ENCODE measurements at places on chromosomes 4 and X.

DNA sequence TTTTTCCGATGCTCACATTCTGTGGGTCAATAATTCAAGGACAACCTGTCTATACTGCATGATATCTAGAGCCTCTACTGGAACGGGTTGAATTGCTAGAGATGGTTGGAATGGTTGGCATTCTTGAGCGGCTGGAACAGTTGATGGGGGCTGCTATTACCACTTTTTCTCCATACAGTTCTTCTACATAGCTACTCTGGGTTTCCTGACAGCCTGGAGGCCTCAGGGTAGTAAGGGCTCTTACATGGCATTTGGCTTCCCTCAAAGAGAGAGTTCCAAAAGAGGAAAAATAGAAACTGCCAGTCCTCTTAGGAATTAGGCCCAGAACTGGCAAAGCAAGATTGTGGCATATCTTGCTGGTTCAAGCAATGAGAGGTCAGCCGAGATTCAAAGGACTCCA lies 53.1 kb downstream of the NAA11 start:
- no peak for DNase-seq

GRCh38 chr4:9997886-9998285 lies 23.4 kb downstream of the SLC2A9 start:
- no peak for DNase-seq

DNA sequence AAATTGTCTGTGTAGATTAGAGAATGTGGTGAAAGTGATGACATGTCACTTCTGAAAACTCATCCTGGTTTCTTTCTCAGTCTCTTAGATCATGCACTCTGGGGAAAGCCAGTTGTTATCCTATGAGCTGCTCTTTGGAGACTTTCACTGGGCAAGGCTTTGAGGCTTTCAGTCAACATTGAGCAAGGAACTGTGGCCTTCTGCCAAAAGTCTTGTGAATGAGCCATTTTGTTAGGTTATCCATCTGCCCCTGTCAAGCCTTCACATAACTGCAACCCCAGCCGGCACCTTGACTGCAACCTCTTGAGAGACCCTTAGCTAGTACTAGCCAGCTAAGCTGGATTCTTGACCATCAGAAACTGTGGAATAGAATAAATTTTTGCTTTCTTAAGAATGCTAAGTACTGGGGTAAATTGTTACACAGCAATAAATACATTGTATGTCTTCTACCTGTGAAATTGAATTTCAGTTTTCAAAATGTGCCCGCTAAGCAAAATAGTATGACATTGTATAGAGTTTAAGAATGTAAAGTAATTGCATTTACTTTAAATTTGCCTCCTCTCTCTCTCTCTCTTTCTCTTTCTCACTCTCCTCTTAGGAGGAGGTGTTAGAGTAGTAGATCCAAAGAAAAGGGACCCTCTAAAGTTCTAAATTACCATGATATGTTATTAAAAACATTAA lies 1273.0 kb downstream of the RAPGEF2 start:
- no peak for DNase-seq

DNA sequence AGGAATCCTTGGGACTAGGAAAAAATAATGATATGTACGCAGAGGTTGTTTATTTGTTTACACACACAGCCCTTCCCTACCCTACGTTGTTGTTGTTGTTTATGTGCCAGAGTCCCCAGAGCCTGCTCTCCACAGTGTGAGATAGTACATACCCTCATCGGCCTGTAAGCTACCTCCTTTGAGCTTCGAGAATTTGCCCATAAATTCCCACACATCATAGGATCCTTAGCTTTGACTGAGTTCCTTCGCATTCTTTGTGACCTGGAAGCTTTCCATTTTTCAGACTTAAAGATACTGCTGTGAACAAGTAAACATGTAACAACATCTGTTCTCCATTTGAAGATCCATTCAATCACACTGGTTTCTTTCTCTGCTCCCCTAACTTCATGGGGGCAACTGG lies 114.5 kb downstream of the IRF2 start:
- no peak for DNase-seq

DNA sequence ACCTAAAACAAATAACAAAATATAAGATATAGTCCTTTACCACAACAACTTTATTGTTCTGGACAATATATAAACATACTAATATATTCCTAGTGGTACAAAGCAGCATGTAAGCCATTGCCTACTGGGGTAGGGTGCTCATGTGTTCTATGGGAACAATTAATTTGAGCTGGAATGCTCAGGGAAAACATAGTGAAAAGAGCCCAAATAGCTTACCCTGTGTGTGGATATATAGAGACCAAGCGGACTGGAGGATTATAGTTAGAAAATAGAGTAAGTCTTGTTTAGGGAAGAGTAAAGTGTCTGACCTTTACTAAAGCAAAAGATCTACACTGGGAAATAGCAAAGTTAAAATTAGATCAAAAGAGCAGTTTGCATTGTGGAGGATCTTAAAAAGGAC lies 64.8 kb downstream of the MAD2L1 start:
- no peak for DNase-seq

GRCh38 chr4:41043465-41043864 lies 170.9 kb downstream of the APBB2 start:
- DNase-seq, result no peak

GRCh38 chr4:43014256-43014655 lies 121.7 kb downstream of the GRXCR1 start:
- DNase-seq, result no peak

GRCh38 chr4:64780664-64781063 lies 371.4 kb upstream of the TECRL start:
- no peak for DNase-seq

DNA sequence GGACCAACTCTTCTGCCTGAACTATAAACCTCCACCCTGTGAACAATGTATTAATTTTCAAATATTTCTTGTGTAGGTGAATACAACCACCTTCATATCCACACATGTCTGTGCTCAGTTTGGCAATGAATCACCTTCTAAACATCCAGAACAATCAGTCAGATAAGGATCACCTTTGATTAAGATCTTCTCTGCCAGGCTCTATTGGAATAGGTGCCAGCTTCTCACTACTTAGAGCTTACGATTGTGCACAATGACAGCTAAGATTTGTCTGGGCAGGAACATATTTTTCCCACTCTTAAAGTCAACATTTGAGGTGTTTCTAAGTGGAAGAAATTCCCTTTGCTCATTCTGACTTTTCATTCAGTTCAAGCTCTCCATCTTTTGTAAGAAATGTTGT lies 237.2 kb downstream of the IL1RAPL2 start:
- no peak for DNase-seq

- DNase-seq, result no peak
Observed at GRCh38 chrX:55006827-55007621, 6.9 kb downstream of the APEX2 start.

DNA sequence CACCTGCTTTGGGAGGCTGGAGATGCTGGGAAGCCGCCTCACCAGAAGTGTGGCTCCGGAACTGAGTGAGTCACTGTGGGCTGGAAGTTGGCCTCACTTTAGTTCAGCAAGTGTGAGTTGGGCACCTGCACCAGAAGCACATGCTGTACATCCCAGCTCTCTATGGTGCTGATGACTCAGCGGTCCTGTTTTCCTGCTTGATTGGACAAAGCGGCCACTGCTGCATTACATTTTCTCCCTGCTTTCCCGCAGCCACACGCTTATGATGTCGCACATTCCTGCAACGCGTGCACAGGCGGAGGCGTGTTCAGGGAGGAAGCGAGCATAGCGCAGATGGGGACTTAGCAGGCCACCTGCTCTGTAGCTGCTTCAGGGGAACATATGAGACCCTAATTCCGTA lies 26.7 kb upstream of the CLDN34 start:
- no peak for DNase-seq

- no peak for DNase-seq
Observed at GRCh38 chr4:112896609-112897190, 152.8 kb upstream of the ANK2 start.

- no peak for DNase-seq
Observed at GRCh38 chr4:2301806-2302205, 39.9 kb upstream of the MXD4 start.

DNA sequence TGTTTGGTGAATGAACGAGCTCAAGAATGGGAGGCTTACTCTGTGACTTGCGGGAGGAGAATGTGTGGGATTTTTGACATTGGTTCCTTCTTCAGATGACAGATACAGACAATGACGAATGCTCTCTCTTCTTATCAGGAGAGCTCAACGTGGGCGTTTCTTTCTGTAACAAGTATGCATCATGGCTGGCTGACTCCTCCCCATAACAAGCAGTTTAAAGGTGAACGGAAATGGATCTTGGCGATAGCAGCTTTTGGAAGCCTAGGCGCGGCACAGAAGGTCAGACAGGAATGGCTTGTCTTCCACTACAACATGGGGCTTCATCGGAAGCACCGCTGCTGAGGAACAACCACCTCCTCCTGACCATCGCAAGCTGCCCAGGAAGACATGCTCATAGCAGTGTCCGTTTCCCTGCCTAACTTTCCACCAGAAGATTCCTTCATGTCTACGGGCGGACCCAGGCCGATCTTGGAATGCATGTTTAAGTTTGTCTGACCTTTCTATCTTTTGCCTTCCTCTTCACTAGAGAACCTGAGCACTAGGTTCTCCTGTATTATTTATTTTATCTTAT lies 18.3 kb upstream of the ACSL1 start:
- no peak for DNase-seq

- no peak for DNase-seq
Observed at GRCh38 chrX:68751372-68751771, 77.4 kb upstream of the EFNB1 start.

DNA sequence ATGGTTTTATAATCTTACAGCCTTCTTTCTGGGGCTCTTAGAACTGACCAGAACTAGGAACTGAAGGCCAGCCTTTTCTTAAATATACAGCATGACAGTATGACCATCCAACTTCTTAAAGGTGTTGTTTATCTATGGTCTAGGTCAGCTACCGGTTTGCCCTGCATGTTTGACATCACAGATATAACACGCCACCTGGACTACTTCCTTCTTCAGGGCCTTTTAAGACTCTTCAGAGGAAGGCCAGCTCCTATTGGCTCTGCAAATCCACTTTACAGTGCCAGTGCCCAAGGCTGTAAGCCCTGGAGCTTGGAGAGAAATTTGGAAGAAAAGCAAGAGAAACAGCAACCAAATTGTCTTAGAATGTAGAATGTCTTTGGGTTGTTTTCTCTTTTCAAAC lies 185.5 kb downstream of the MGST2 start:
- DNase-seq, result no peak

- DNase-seq, result no peak
Observed at GRCh38 chrX:140775211-140775610, 65.7 kb downstream of the LINC00632 start.

DNA sequence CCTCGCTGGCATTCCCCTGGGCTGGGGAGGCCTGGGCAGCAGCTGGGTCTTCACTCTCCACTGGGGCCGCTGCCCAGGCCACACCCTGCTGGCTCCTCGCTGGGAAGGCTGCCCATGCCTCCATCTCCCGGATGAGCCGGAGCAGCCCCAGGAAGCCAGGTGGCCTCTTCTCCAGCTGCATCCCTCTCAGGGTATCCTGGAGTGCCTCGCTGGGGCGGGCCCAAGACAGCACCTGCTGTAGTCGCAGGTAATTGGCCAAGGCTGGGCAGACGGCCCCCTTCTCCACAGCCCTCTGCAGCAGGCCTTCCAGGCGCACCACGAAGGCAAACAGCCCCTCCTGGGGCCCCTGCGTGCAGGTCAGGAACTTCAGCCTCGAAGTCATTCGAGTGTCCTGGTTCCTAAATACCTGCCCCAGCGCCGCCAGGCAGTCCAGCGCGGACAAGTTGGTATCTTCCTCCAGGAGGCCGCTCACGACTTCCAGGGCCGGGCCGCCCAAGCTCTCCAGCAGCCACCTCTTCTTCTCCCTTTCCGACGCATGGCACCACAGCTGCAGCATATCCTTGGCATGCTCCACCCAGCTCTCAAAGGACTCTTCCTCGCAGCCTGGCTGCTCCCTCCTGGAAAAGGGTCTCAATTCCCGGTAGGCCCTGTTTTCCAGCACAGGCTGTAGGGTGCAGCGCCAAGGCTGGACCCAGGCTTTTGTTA lies 3.7 kb downstream of the PNMA6E start:
- DNase-seq, result no peak
